ENCODE measurements at places on chromosomes 5 and 9.

DNA sequence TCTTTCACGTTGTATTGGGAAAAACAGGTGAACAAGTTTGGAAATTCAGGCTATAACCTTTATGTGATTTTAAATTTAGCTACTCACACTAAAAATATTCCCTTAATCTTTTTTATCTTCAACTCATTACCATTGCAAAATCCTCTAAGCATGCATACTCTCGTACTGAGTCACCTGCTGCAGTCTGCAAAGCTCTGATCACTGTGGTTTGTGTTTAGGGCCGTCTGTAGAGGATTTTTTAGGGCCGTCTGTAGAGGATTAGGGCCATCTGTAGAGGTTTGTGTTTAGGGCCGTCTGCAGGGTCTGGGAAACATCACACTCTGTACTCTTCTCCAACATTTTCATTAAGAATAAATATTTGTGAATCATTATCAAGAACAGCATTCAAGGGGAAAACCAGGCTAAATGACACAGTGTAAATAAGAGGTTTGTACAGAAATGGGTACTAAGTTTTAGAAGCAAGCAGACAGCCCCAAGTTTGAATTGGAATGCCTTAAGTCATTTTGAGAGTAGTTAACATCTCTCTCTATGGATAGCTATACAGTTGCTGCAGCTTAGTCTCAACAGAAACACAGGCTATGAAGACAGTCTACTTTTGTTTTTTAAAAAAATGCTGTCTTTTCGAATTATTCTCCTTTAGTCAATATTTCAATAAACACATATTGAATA is 155.0 kb upstream of the TSLP start:
- DNase-seq, result peak; percentile 4

GRCh38 chr5:124263680-124264491 is 482.6 kb downstream of the ZNF608 start:
- DNase-seq, result no peak

DNA sequence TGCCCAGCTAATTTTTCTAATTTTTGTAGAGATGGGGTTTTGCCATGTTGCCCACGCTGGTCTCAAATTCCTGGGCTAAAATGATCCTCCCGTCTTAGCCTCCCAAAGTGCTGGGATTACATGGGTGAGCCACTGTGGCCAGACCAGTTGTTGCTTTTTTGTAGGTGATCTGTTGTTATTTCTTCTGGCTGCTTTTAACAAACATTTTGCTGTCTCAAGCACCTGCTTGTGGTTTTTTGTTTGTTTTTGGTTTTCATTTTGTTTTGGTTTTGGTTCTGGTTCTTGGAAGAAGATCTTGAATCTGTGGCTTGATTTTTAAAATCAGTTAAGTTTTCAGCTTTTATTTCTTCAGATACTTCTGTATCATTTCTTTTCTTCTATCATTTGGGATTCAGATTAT is 21.1 kb downstream of the ERCC6L2 start:
- DNase-seq, result no peak

GRCh38 chr9:91423785-91424402 is at the start of gene NFIL3:
Gene NFIL3 (minus strand): TSS chr9:91423832. CDS start chr9:91410734, 13,098 bp downstream.
- peak; percentile 76 for DNase-seq

GRCh38 chr9:100505564-100506159 is 32.7 kb downstream of the TMEFF1 start:
- DNase-seq, result peak; percentile 69

GRCh38 chr9:134461426-134461982 is 135.2 kb downstream of the RXRA start:
- no peak for DNase-seq

DNA sequence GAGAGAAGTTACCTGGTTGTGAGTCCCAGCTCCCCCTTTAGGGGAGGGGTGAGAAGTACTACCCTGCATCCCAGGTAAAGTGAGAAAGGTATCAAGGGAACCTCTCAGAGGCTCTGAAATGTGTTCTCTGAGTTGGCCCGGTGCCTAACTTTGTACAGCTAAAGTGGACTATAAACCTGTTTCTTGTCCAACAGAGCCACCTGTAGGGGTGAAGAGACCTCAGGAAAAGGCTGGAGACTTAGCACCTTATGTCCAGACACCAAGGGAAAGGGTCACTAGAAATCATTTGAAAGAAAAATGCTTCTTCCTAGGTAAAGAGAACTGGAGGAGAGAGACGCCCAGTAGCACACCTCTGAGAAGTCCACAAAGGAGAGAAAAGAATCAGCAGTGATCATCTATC is 108.3 kb upstream of the KIF2A start:
- no peak for DNase-seq

DNA sequence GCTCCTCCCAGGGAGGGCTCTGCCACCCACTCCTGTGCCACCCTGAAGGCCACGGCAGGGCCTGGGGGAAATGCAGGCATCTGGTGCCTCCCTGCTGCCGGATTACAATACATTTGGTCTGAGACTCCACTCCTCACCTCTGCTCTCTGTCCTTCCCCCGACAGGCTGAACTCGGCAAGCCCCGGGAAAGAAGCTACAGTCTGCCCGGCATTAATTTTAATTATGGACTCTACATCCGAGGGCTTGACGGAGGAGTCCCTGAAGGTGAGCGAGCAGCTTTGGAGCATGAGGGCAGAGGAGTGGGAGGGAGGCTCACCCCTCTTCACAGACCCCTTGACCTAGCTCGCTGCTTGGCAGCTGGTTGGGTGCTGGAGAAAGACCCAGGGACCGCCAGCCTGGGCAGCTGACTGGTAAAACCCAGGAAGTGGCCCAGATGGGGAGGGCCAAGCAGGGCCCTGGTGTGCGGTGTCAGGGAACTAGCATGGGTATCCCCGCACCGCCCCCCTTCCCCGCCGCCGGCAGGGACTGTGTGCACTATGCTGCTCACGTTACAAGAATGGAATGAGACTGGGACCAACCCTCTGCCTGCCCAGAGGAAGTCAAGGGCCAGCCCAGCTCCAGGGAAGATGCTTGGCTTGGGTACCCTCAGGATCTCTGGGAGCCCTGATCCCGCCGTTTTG is 83.7 kb upstream of the BARHL1 start:
- DNase-seq, result no peak

- DNase-seq, result no peak
Observed at GRCh38 chr5:11398728-11399127, 505.5 kb downstream of the CTNND2 start.

DNA sequence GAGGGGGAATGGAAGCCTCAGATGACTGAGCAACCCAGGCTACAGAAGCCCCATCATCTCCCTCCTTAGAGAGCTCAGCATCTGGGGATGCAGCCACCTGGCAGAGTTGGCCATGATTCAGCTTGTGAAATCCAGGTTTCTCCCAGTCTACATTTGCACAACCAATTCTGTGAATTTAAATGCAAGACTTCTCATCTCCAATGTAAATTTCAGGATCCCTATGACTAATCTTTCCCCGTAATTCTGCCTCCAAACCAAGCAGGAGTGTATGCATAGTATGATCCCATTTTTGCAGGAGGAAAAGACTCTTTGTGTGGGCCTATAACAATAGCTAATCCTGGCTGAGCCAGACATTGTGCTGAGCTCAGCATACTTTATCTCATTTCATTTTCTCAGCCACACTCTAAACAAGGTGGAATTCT is 59.6 kb upstream of the IL17B start:
- DNase-seq, result no peak

- DNase-seq, result no peak
Observed at GRCh38 chr5:45691656-45692055, 4.5 kb downstream of the HCN1 start.

DNA sequence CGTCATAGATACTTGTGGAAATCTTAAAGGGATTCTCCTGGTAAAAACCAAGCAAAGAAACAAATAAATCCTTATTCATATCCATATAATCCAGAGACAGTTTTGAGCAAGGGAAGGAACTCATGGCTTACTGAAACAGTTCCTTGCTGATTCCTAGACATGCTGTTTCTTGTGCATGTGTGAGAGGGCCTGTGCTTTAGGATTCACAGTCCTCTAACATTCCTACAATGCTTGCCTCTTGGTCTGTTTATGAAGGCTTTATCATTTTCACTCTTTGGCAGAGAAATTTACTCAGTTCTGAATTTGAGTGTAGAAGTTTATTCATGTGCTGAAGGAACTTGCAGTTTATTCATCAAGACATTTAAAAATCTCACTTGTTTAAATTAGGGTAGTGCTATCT is 123.4 kb downstream of the RPS23 start:
- DNase-seq, result no peak

DNA sequence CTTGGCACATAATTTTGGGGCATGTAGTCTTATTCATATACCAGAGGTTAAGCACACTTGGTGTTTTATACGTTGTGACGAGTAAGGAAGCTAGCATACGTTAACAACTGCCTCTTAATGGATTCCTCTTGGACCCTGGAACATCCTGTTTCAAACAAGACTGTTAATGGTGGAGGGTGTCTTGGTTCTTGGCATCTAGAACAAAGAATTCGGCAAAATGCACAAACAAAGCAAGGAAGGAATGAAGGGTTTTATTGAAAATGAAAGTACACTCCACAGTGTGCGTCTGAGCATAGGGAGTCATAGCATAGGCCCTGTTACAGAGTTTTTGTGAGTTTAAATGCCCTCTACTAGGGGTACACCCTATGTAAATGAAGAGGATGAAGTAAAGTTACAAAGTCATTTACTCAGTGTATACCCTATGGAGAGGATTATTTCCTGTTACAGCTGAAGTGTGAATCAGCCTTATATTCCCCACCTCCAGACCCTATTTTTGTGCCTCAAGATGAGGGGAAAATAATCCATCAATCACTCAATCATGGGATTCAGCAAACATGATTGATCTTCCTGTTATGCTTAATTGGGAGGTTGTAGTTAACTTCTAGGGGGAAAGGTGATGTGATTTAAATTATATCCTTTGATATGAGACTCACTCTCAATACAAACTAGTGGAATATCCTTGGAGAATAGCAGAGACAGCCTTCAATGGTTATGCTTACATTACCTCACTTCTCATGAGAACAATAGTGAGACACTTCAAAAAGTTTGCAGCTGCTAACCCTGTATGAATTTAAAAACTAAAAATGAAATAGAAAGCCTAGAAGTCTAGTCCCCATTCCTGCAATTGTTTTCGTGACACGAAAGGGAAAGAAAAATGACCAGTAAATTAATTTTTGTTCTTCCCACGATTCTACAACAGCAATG is 84.9 kb upstream of the MYO10 start:
- no peak for DNase-seq

DNA sequence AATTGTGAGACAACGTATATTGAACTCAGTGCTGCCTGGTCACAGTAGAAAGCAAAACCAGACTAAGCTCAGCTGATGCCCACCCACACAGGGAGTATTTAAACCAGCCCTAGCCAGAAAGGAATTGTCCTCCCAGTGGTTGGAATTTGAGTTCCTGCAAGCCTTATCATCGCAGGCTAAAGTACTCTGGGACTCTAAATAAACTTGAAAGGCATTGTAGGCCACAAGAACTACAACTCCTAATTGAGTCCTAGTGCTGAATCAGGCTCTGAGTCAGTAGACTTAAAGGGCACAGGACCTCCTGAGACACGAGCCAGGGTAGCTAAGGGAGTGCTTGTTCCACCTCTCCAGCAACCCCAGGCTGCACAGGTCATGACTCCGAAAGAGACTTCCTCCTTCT is 171.4 kb downstream of the MCTP1 start:
- DNase-seq, result no peak

- DNase-seq, result no peak
Observed at GRCh38 chr5:33035851-33036527, 324.9 kb downstream of the NPR3 start.
